ENCODE measurements at places on chromosomes 6 and 20.
A peak's percentile ranks its signal among the peaks of the same experiment; 100 is the strongest.

- no peak for DNase-seq
These were observed 256.4 kb upstream of the MARCKS start for GRCh38 chr6:113600551-113601339.

DNA sequence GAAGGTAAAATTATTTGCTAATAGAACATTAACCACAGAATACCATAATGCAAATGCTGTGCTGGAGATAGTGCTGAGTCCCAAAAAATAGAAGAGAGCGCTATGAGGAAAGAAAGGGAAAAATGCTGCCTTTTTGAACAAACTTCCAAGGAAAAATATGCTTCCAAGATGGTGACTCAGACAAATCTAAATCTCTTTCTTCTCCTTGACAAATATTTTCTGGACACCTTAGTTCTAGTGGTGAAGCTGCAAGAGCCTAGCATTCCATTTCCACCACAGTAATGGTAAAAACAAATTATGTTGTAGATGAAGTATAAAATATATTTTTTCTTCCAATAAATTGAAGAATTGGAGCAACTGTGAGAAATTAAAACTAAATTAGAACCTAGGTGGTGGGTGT lies 155.6 kb upstream of the TBX18 start:
- no peak for DNase-seq

DNA sequence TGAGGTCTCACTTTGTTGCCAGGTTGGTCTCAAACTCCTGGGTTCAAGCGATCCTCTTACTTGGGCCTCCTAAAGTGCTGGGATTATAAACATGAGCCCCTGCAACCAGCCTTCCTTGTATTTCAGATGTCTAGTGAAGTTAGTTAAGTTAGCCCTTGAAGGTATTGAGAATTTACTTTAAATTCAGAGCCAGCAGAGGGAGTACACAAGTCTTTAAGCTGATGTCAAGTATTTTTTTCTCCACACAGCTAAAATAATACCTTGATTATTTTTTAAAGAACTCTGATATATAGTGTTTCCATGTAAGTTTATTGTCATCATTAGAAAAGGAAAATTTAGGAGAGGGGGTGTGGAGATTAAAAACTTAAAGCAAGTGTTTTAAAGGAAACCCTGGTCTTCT lies 9.8 kb downstream of the FOXO3 start:
- no peak for DNase-seq

GRCh38 chr20:47156301-47157137 lies 200.0 kb downstream of the ZMYND8 start:
- DNase-seq, result no peak

GRCh38 chr6:148758492-148758891 lies 11.7 kb downstream of the UST start:
- no peak for DNase-seq

DNA sequence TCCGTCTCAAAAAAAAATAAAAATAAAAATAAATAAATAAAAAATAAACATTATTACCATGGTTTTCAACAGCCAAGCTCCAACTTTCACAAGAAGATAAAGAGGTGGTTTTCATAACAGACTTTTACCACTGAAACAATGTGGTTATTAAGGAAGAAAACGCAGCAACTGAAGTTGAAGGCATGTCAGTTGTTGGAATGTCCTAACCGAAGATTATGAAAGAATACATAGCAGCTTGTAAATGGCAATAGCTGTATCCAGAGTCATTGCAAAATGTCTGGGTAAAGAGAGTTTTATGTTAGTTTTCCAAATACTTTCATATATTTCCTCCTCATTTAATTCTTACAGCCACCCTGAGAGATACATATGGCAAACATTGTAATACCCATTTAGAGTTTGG lies 161.6 kb upstream of the MARCKS start:
- DNase-seq, result no peak

- DNase-seq, result no peak
These were observed 2.1 kb downstream of the B3GAT2 start for GRCh38 chr6:70954750-70955149.

DNA sequence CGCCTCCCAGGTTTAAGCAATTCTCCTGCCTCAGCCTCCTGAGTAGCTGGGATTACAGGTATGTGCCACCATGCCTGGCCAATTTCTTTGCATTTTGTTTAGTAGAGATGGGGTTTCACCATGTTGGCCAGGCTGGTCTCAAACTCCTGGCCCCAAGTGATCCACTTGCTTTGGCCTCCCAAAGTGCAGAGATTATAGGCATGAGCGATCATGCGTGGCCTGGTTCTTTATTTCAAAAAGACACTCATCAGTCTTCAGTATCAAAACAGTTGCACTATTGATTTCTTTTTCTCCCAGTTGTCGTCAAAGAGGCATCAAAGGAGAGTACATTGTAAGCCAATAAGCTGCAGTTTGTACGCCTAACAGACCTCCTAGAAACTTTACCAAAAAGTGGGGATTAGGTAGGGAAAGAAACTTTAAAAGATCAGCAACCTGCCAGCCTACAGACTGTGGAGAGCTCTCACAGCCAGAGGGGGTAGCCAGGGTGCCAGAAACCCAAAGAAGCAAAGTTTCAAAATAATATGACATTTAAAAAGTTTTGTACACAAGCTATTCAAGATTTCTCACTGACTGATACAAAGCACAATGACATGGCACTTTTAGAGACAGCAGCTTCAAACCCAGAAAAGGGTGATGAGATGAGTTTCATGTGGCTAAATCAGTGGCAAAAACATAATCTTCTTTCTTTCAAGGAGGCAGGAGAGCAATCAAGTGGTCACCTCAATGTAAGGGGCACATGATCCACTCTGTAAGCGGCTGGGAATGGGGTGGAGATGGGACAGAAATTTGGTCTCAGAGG lies 83.0 kb upstream of the RALY start:
- no peak for DNase-seq

GRCh38 chr6:35342258-35343091 lies at the start of gene PPARD:
PPARD (plus strand) TSS chr6:35342558; CDS start chr6:35411088, 68,530 bp downstream.
- DNase-seq, result peak; percentile 97

- no peak for DNase-seq
These were observed 21.3 kb downstream of the CTNNBL1 start for GRCh38 chr20:37714978-37715672.

DNA sequence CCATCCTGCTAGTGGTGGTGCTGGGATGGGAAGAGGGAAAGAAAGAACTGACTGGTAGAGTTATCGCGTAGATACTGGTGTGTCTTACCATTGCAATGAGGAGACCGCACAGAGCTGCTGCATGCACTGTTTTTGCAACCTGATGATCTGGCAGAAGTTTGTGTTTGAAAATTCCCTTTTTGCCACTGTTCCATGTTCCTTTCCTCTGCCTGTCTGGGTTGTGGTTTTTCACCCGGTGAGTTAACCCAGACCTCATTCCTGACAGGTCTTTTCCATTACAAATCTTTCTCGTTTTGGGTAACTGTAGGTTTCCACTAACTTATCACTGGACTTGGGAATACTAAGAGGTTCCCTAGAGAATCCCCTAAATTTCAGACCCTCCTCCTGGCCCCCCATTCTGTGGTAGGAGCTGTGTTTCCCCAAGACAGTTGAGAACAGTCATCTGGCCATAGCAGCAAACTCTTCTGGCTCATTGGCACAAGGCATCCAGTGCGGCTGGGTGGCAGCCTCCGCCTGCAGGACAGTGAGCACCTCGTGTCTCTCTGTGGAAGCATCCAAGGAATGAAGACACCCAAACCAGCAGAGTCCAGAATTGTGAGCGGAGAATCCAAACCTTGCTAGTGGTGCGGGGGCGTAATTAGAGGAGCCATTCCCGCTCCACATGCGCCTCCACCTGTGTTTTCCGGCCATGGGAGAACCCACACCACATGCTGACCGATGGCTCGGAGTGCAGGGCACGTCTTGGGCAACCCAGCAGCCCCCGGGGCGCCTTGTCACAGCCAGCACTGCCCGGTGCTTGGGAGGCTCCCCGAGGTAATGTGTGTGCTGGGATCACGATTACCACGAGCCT lies 32.8 kb downstream of the ERMARD start:
- no peak for DNase-seq

GRCh38 chr6:69038841-69039240 lies 403.8 kb downstream of the ADGRB3 start:
- DNase-seq, result no peak

DNA sequence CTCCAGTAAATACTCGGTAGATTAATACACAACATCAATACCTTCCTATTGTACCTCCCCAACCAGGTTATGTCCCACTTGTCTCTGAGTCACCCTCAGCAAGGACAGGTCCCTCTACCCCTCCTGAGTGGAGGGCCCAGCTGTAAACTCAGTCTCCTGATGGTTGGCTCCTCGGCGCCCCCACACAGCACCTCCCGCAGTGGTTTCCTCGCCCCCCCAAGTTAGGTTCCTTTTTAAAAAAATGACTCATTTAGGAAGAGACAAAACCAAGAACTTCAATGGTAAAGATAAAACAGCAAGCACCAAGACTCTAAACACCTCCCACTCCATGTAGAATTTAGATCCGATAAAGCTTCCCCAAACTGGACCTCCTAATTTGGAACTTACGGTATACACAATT lies 83.5 kb downstream of the TRERF1 start:
- DNase-seq, result no peak

- no peak for DNase-seq
These were observed 169.1 kb upstream of the CDYL start for GRCh38 chr6:4606821-4607704.

DNA sequence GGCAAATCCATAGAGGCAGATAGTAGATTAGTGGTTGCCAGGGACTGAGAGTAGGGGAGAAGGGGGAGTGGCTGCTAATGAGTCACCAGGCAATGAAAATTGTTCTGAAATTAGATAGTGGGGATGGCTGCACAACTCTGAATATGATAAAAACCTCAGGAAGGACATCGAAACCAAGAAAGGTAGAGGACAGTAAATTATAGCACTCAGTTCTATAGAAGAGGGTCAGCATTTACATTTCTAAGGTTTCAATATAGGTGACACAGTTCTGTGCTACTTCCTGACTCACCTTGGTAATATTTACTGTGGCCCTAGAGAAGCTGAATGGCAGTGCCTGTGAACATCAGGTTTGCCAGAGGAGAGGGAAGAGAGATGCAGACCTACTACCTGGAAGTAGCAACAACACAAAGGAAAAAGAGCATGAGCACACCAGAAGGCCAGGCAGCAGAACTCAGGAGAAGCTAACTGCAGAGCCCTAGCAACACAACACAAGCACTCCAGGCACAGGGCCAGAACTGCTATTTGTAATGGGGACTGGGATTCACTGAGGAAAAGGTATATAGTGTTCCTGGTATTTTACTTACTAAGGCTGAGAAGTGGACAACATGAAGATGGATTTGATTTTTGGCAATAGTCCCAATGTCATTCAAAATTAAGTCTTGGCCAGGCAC lies 75.9 kb downstream of the PLCG1 start:
- DNase-seq, result no peak

DNA sequence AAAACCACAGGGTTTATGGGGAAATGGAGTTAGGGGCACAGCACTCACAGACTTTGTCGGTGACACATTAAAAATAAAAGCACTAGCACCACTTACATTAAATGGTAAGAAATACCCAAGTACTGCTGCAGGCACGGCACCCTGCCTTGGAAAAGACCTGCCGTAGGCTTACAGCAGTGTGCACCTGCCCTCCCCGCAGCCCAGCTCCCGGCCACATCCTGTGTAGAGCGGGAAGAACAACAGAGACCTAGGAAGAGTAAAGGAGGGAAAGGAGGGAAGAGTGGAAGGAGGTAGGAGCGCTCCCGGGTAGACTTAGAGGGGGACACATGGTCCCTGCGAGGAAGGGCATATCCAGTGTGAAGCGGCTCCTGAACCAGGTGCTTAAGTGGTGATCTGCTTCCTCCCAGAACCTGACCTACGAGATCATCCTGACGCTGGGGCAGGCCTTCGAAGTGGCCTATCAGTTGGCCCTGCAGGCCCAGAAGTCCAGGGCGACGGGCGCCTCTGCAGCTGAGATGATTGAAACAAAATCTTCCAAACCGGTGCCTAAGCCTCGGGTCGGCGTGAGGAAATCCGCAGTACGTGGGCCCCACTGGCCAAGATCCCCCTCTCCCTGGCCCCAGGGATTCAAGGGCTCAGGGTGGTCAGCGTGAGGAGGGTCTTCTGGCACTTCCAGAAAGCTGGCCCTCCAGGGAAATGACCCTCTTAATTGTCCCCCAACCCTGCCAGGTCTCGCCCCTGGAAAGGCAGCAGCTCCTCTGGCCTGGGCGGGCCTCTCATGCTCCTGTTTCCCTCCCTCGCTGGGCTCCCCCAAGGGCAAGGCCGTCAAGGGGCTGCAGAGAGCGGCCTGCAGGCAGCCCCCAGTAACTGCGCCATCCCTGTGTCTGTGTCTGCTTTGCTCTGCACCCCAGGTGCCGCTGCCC lies 55.5 kb downstream of the TCP11 start:
- DNase-seq, result no peak

DNA sequence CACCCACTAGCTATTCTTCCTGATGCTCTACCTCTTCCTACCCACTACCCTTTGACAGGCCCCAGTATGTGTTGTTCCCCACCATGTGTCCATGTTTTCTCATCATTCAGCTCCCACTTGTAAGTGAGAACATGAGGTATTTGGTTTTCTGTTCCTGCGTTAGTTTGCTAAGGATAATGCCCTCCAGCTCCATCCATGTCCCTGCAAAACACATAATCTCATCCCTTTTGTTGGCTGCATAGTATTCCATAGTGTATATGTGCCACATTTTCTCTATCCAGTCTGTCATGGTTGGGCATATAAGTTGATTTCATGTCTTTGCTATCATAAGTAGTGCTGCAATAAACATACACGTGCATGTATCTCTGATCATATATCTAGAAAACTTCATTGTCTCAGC lies 218.3 kb upstream of the STXBP5 start:
- no peak for DNase-seq

DNA sequence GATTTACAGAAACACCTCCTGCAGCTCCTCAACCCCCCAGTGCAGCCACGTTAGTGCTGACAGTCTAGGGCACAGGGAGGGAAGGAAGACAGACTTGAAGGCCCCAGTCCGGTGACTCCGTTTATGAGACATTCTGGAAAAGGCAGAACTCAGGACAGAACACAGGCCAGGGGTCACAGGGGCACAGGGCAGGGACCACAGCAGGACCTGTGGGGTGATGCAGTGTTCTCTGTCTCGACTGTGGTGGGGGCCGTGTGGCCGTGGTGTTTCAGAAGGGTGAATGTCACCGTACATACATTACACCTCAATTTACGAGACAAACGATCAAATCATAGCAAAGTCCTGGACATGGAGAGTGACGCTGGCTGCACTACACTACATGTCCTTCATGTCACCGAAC lies 11.3 kb downstream of the BHLHE23 start:
- no peak for DNase-seq

GRCh38 chr20:2298701-2299100 lies 2.9 kb downstream of the TGM3 start:
- no peak for DNase-seq

- DNase-seq, result no peak
These were observed 28.7 kb downstream of the PYGB start for GRCh38 chr20:25276533-25277050.

GRCh38 chr6:139425780-139426179 lies 51.3 kb upstream of the CITED2 start:
- no peak for DNase-seq

GRCh38 chr20:61045876-61046585 lies 206.0 kb upstream of the CDH4 start:
- no peak for DNase-seq

GRCh38 chr6:152846825-152847224 lies 96.2 kb downstream of the VIP start:
- no peak for DNase-seq

Data from activated T-helper 1 cell treated with anti-CD3 and anti-CD28 coated beads, Interleukin-2, amount 50 U/mL, for 16 hours (primary cell).